ENCODE measurements at places on chromosomes 2 and 18.

- no peak for DNase-seq
These were observed 49.3 kb downstream of the SLC35F5 start for GRCh38 chr2:113707106-113707505.

- no peak for DNase-seq
These were observed 53.5 kb upstream of the CAPN13 start for GRCh38 chr2:30860726-30861125.

DNA sequence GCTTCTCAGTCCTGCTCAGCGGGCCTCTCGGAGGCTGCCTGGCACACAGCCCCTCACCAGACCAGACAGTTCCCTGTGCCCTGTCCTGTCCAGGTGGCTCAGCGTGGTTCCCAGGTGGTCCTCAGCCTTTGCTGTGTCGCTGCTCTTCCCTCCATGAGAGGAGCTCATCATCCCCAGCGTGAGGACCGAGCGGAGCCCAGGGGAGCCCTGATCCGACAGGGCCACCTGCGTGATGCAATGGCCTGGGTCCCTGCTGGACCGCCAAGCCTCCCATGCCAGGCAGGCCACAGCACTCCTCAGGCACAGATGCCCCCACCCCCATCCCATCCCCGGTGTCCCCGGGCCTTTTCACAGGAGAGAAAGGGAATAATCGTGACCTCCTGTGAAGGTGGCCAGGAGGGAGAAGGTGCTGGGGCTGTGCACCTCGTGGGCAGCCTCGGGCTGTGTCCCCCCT, 4.3 kb downstream of the GPC1 start:
- no peak for DNase-seq

DNA sequence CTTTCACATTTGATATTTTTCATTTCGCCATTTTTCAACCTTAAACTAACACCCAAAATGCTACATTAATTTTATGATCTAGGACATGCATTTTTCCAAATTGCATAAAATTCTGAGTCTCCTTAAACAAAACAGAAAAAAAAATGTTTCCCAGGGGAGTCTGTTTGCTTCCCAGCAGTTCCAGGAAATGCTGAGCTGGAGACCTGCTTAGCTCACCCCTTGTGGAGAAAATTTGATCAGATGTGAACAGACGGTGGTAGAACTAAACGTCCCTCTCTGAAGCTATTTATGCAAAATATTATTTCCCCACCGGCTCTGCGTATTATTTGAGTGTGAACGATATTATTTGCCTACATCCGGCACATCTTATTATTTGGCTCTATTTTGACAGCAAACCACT, 74.9 kb upstream of the AGAP1 start:
- DNase-seq: no peak
